ENCODE measurements at places on chromosomes 12 and 14.

GRCh38 chr12:91926848-91927247, 218.8 kb downstream of the BTG1 start:
- no peak for DNase-seq

DNA sequence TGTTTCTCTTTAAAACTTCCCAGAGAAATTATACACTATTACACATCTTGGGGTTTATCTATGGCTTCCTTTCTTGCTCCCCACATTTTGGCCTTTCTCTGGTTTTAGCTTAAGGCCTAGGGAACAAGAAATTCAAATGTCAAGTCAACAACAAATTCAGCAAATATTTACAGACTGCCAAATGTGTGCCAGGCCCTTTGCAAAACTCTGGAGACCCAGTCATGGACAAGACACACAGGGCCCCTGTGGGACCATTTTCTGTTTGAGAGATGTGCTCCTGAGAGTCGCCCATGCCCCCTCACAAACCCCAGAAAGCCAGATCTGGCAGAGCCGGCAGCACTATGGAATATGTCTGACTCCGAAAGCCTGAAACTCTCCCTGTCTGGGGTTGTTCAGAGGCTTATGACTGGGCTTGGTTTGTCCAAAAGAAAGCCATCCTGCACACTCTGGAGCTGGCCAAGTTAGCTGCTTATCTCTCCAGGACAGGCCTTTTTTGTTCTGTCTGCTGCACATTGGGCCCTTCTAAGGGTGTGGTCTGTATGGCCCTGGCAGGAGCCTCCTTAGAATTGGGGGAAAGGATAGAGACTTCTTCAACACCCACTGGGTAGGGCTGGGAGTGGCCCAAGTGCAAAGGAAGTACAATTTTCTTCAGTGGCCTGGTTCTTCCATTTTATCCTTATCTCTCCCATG, 1.1 kb upstream of the KRT3 start:
- no peak for DNase-seq

DNA sequence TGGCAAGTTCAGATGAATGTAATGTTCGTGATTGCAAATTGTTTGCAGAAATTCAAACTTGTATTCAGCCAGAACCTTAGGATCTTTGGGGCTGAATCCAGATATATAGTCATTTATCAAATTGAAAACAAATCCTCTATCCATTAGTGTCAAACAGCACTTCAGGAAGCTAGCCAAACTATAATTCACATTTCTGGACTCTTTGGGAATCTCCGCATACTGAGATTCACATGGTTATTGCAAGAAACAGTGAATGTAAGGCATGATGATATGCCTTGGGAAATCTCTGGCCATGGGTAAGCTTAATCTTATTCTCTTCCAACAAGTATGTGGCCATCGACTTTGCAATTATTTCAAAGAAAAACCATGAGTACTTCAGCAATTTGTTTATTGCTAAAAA, 98.5 kb downstream of the KLHL28 start:
- DNase-seq: no peak

DNA sequence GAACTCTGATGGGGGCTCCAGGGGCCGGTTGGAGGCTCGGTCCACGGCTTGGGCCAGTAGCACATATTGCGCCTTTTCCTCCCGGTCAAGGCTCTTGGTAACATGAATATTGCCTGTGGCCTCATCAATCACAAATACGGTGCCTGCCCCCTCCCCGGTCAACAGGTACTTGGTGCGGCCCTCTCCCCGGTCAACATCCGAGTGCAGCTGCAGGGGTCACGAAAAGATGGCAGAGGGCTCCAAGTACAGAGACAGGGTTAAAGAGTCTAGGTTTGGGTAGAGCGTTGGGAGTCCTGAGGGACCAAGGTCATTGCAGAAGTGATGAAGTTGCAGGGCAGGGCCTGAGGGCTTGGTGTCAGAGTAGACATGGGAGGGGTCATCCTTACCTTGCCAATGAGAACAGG, 2.2 kb downstream of the CDH24 start:
- DNase-seq: no peak

DNA sequence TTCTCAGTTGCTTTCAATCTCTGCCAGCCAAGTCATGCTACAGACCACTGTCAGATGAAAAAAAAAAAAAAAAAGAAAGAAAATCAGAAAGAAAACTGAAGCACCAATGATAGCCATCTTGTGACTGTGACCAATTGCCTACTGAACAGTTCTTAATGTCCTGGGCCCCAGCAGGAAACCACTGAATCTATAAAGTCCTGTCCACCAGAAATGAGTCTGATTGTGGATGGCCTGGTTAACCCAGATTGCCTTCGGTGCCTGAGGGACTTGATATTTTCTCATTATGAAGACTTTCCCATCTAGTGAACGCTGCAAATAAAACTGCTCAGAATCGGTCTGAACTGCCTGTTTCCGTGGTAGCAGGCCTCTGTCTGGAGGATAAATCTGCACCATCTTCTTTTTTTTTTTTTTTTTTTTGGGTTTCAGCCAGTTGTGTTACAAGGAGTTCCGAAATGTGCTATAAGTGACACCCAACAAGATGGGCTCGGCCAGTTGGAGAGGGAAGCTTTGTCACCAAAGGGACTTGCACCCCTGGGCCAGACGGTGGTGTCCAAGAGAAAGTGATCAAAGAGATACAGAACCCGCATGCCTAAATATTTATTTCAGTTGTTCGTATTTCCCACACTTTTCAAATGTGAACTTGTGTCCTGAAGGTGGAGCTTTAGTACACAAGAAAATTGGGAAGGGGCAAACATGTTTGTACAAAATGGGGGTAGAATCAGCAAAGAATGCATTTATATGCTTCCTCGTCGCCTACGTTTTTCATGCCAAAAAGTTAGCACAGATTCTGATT, 3.0 kb upstream of the PLXNC1 start:
- no peak for DNase-seq
